EL (cell line): ENCODE measurements at places on chromosomes 7 and 10.
A peak's percentile ranks its signal among the peaks of the same experiment; 100 is the strongest.

DNA sequence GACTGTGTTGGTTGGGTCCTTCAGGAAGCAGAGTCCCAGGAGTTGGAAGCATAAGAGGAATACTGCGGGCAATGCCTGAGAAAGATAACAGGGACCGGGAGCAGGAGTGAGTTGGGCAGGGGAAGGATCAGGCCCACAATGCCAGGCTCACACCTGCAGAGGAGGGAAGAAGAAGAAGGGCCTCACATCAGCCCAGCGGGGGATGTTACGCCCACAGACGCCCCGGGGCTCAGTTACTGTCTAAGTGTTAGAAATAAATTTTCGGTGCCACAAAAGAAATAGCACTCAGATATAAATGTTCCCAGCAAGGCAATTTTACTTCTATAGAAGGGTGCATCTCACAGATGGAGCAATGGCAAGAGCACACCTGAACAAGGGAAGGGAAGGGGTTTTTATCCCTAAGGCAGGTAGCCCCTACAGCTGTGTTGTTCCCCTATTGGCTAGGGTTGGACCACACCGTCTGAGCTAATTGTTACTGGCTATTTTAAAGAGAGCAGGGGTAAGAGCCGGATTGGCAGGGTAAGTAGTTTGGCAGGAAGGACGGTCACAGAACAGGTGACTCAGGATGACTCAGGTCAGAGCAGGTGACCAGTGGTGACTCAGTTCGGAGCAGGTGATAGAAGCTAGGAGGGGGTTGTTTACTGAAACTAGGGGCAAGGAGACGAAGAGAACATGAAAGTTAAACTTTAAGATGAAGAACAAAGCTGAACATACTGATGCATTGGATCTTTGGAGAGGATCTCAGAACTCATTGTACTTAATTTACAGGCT, at the start of gene NOS3:
NOS3 (plus strand) TSS at position 602 of the 771 bp plus-strand sequence. CDS start 2,787 bp downstream, outside the sequence.
- DNase-seq, result no peak

DNA sequence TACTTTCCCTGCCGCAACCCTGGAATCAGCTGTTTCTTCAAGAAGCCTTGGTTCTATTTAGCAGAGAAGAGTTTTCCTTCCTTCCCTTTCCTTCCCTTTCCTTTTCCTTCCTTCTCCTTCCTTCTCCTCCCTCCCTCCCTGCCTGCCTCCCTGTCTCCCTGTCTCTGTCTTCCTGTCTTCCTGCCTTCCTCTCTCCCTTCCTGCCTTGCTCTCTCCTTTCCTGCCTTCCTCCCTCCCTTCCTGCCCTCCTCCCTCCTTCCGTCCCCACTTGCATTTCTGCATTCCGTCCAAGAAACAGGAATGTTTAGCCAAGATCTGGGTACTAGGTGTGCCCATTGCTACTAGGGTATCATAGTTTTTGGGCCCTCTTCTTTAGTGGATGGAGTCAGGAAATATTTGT, 21.9 kb downstream of the SND1 start:
- peak; percentile 25 for DNase-seq

DNA sequence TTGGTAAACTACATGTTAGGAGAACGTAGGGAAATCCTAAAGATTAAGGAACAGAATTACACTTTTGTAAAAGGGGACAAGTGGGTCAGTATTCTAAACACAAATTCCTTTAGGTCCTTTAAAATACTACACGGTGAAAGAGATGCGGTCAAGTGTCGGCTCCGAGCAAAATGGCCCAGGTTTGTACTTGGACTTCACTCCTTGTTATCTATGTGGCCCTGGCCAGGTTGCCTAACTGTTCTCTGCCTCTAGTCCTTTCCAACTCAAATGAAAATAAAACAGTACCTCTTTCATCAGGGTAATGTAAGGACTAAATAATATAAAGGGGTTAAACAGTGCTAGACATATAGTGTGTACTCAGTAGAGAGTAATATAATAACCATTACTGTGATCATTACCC, 344.8 kb downstream of the PARD3 start:
- DNase-seq, result no peak

DNA sequence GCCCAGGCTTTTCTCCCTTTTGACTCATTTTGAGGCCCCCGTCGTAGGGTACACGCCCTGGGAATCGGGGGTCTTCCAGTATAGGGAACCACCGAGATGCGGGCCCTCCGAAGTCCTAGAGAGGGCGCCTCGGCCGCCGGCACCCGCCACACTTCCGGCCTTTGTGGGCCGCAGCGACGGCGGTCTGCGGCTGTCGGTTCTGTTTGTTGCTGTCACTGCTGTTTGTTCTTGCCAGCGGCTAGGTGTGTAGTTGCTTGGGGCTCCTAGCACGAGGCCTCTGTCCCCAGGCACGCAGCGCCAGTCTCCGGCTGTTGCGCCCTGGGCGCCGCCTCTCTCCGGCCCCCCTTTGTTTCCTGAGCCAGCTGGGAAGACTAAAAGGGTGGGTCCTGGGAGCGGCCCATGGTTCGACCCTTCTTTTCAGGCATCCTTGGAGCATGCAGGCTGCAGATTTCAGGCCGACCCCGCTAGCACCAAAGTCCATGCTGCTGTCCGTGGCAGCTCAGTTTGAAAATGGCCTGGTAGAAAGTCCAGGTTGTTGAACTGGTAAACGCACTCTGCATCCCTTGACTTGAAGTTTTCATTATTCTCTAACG, 17.8 kb upstream of the ZKSCAN1 start:
- DNase-seq, result no peak

DNA sequence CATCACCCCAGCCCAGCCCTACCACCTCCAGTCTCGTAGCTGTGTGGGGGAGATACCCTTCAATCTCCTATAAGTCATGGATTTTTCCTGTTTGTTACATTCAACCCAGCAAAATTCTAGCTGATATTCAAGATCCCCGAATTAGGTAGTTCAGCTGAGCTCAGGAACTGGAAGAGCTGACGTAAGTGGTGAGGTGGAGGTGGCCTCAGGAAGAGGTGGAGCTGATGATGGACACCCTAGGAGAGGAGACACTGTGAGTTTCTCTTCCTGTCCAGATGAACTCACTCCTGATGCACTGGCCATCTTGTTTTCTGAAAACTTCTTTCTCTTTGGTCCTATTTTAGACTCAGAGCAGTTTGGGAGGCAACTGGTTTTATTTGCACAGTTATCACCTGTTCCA, 90.5 kb upstream of the PITRM1 start:
- DNase-seq, result no peak

DNA sequence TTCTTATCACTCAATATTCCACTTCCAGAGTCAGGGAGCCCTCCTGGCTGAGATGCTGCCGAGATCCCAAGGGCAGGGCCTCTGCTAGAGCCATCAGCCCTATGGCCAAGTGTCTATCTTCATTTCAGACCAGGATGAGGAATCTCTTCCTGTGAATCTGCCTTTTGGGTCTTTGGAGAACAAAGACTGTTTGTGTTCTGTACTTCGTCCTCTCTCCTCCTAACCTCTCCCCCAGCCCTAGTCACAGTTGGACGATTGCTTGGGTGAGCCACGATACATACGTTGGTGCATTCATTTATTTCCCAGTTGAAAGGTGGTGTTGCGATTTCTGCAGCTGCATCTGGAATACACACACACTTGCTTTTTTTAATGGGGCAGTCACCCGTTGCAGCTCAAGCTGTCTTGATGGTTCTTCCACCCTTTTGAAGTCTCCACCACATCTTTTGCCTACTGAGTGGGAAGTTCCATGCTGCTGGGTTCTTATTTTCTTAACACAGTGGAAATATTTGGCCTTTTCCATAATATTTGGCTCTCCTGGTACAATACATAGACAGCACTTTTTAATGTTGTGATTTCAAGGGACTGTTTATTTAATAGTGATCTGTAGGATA, 26.7 kb downstream of the SH3PXD2A start:
- no peak for DNase-seq

GRCh38 chr10:10798102-10798863, 219.4 kb upstream of the CELF2 start:
- no peak for DNase-seq

- DNase-seq, result no peak
Measured at GRCh38 chr10:409408-410040, 274.3 kb downstream of the ZMYND11 start.

- no peak for DNase-seq
Measured at GRCh38 chr7:6725003-6725402, 18.3 kb upstream of the ZNF12 start.

GRCh38 chr10:80535671-80536360, 1.9 kb upstream of the SH2D4B start:
- no peak for DNase-seq

GRCh38 chr10:97450828-97451227, 4.9 kb downstream of the ZDHHC16 start:
- DNase-seq, result no peak

GRCh38 chr7:40656349-40656748, 521.5 kb downstream of the SUGCT start:
- no peak for DNase-seq

DNA sequence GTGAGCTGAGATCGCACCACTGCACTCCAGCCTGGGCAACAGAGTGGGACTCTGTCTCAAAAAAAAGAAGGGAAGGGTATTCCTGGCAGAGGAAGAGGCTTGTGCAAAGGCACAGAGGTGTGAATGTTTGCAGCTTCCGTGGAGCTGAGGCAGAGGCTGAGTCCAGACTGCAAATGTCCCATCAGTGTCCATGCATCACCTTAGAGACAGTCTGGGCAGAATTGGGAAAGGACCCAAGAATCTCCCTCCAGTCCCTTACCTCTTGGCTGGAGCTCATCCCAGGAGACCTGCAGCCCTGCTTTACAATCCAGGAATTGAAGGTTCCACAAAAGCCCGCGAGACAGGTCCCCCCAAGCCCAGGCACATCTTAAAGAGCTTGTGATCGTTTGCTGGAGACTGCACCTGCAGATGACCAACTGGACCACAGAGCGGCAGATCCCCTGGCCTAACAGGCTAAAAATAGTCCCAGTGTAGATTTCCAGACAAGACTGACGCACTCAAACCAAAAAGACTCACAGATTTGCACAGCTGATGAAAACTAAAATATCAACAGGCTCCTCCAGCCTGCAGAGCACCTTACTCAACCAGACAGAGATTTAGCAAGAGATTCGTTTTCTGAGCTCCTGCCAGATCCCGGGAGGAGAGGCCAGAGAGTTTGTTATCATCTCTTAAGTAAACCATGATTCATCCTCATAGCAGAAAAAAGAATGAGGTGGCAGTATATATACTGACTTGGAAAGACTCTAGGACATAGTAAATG, 22.9 kb upstream of the NANOS1 start:
- DNase-seq, result peak; percentile 95

- no peak for DNase-seq
Measured at GRCh38 chr10:131116216-131116990, 195.1 kb downstream of the TCERG1L start.

GRCh38 chr10:31157123-31158010, 125.7 kb upstream of the ZNF438 start:
- peak; percentile 53 for DNase-seq
